Activated CD8-positive, alpha-beta memory T cell treated with anti-CD3 and anti-CD28 coated beads for 1 hour (primary cell): ENCODE measurements at places on chromosomes 5 and 9.
A peak's percentile ranks its signal among the peaks of the same experiment; 100 is the strongest.

GRCh38 chr5:33892620-33893137 is 889 bp upstream of the ADAMTS12 start:
- no peak for DNase-seq

GRCh38 chr9:96856363-96857286 is 2.3 kb upstream of the ZNF782 start:
- DNase-seq = no peak

DNA sequence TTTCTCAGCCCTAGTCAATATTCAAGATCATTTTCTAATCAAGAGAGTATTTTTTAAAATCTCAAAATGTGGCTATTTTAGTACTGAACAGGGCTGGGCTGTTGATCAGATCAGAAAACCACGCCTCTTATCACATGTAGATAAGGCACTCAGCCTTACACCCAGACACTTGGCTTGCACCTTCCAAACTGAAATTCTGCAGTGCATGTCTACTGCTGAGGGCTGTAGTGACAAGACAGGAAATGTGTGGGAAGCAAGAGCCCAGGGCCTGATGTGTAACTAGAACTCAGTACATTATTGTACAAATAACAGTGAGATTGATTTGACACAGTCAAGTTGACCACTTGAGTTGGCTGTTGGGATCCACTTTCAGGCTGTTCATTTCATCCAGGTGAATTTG is 48.6 kb downstream of the UBE2QL1 start:
- DNase-seq = no peak

- DNase-seq = no peak
These were observed 41.4 kb downstream of the PAM start for GRCh38 chr5:102796498-102796897.

GRCh38 chr9:127971357-127972235 is 9.2 kb downstream of the EEIG1 start:
- no peak for DNase-seq

- no peak for DNase-seq
These were observed 720 bp downstream of the NOTCH1 start for GRCh38 chr9:136544964-136545691.

DNA sequence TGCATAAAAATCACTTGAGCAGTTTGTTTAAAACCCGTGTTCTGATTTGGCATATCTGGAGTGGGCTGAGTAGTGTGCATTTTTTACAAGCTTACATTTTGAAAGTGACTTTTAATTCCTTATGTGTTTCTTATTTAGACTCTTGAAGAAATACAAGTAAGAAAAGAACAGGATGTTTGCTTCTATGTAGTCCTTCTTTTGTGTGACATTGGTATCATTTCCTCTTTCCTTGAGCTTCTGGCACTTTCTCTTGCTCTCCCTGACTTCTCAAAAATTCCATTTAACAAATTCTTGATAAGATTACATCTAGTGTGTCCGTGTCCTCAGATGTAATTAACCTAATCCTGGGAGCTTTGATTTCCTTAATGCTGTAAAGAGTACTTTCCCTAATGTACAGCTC is 12.5 kb downstream of the GARNL3 start:
- DNase-seq = no peak

DNA sequence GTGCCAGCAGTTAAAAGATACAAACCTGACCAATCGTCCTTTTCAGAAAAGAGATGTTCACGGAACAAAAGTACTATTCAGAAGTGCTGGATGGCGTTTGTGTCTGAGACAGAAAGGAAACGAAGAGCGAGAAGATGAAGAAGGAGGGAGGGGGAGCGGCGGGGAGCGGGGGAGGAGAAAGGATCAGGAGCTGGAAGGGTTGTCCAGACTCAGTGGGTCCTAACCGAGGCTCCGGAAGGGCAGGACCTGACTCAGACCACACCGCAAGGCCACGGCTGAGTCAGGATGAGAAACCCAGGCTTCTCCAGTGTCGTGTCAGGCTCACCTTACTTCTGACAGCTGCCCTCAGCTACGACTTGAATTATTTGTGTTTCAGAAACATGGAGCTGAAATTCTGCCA is 46.2 kb downstream of the PAX5 start:
- DNase-seq = no peak

GRCh38 chr9:116390303-116391228 is 237.0 kb downstream of the PAPPA start:
- no peak for DNase-seq

DNA sequence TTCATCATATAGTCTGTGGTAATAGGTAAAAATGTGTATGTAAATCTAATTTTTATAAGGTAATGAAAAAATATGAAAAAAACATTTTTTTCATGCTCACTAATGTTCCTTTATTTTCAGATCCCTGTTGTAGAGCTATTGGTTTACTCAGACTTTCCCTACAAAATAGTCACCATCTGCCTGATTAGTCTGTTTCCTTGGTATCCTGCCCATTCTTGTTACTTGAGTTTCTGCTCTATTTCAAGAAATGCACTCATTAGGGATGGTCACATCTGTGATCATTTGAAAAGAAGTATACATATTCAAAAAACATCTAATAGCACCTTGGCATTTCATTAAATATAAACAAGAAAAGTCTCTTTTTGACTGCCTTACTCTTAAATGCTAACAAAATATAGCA is 21.6 kb upstream of the RASA1 start:
- no peak for DNase-seq

GRCh38 chr5:43190755-43191603 is 1.0 kb upstream of the NIM1K start:
- DNase-seq = no peak

DNA sequence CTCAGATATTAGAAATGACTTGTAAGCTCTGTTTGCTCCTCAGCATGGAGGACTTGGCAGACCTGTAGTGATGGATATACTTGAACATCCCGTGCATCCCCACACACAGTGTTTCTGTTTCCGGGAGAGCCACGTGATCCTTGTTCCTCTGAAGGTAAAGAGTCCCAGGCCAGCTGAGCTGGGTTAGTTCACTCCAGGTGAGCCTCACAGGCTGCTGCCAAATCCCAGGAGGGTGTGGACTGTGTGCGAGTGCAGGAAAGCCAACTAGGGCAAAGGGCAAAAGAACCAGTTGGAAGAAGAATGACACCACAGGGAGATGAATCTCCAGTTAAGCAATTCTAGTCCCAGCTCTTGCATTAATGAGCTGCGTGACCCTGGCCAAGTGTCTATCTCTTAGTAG is 10.4 kb upstream of the TOMM5 start:
- DNase-seq = no peak

DNA sequence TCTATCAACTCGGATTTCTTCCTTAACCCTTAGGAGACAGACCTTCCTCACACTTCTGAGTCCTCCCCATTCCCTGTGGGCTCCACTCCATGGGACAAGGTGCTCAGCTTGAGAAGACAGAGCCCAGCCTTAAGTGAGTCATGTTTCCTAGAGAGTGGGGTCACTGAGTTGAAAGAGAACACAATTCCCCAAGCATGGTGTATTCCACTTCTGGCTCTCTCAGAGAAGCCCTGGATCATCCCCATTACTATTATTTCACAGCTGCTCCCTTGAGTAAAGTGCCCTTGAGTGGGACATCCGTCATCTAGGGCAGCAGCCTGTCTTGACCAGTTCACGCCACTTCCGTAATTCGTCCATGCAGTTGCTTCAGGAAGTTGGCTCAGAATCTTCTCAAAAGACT is 604.8 kb downstream of the BNC2 start:
- DNase-seq = no peak

GRCh38 chr5:134437847-134438581 is 26.3 kb upstream of the CDKN2AIPNL start:
- DNase-seq = no peak

DNA sequence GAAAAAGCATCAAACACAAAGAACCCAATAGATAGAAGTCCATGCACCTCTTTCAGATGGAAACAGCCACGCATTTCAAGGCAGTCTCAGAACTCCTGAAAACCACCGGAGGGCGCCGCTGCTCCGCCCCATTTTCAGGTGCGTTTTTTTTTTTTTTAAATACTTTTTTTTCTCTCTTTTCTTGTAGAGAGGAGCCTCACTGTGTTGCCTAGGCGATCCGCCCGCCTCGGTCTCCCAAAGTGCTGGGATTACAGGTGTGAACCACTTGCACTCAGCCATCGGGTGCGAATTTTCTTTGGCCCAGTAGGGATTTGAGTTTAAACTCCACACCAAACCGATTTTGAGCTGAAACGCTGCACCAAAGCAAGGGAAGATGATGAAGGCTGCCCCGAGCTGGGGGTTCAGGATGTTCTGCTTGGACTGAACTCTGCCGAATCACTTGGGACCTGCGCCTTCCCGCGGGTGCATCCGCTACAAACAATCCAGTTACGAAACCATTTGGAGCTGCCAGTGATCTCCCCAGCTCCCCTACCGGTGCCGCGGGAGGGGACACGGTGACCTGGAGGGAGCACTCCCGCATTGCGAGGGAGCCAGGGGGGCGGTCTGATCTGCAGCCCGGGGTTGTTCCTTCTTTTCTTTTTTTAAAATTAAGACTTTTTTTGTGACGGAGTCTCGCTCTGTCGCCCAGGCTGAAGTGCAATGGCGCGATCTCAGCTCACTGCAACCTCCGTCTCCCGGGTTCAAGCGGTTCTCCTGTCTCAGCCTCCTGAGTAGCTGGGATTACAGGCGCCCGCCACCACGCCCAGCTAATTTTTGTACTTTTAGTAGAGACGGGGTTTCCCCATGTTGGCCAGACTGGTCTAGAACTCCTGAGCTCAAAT is 1.4 kb downstream of the PTGR1 start:
- peak; percentile 18 for DNase-seq

GRCh38 chr5:40413743-40414142 is 266.0 kb upstream of the PTGER4 start:
- DNase-seq = no peak

GRCh38 chr9:101265261-101265660 is 119.5 kb downstream of the BAAT start:
- DNase-seq = no peak

GRCh38 chr9:36625006-36625615 is 52.4 kb downstream of the MELK start:
- DNase-seq = no peak

DNA sequence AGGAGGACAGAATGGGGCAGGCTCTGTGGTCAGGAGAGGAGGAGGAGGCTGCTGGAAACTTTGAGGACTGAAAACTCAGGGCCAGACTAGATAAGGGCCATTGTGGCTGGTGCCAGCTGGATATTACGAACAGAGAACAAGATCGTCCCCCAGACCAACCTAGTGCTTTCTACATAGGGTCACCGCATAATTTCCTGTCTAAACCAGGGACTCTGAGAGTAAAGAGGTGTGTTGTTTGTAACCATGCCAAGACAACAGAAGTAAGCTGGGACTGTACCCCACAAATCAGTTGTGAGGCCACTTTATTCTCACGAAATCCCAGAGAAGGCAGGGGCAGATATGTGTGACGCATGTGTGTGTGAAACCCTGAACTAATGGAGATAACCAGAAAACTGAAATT is 20.3 kb upstream of the GFPT2 start:
- DNase-seq = no peak

- peak; percentile 39 for DNase-seq
These were observed 8.0 kb downstream of the NTNG2 start for GRCh38 chr9:132169672-132170392.

GRCh38 chr5:57298985-57299491 is 125.2 kb downstream of the GPBP1 start:
- DNase-seq = no peak

GRCh38 chr5:1937590-1937989 is 54.9 kb upstream of the IRX4 start:
- no peak for DNase-seq

GRCh38 chr9:36597412-36598178 is 24.9 kb downstream of the MELK start:
- DNase-seq = no peak

GRCh38 chr5:179401-179800 is 11.9 kb upstream of the LRRC14B start:
- DNase-seq = no peak

DNA sequence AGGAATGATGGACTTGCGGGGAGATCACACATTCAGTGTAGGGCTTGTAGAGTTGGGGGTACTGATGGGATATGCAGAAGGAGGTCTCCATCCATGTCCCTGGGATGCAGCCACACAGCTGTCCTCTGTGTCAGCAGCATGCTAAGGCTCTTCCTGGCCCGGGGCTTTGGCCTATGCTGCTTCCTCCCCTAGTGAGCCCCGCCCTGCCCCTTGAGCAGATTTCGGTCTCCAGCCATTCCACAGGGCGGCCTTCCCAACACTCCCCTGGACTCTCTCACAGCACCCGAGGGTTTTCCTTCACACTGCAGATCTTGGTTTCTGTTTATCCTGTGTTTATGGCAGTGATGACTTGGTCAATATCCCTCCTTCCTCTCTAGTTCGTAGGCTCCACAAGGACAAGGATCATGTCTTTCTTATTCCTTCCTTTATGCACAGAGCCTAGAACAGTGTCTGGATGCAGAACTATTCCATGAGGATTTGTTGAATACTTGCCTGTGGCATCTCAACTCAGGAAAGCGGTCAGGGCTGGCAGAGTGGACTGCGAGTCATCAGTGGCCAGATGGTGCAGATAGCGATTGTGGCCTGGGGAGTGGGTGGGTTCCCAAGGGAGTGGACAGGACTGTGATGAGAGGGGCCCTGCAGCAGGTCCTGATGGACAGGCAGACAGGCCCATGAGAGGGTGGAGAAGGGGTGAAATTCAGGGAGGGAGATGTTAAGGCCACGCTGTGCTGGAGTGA is 114.2 kb downstream of the RGS3 start:
- DNase-seq = no peak
